Endothelial cell (in vitro differentiated cells): ENCODE measurements at places on chromosomes 2 and 18.

GRCh38 chr2:216151313-216152025 is 42.3 kb downstream of the XRCC5 start:
- DNase-seq: no peak

- no peak for DNase-seq
Observed at GRCh38 chr2:216413882-216414281, 1.6 kb downstream of the SMARCAL1 start.

- DNase-seq: no peak
Observed at GRCh38 chr18:74069178-74070050, 78.2 kb downstream of the FBXO15 start.

DNA sequence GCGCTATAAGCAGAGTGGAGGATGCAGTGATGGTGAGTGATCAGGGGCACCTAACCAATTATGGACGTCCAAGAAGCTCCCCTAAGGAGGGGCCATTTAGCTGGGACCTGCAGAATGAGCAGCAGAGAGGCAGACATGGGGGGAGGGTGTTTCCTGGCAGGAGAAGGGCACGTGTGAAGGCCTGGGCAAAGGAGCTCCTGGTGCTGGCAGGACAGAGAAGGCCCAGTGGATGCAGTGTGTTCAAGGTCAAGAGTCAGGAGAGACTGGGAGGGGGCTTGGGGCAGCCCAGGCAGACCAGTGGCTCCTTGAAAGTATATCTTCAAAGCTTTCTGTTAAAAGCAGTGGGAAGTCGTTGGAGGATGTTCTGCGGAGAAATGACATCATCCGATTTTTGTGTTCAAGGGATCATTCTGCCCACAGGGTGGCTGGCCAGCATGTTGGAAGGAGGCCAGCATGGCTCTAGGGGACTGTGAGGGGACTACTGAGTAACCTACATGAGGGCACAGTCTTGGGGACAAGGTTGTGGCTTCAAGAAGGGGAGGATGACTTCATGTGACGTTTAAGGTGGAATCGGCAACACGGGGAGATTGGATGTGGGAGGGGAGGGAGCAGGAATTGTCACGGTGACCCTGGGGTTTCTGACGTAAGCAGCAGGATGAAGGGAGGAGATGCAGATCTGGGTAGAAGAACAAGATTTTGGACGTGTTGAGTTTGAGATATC is 9.0 kb upstream of the CIB4 start:
- DNase-seq: no peak

DNA sequence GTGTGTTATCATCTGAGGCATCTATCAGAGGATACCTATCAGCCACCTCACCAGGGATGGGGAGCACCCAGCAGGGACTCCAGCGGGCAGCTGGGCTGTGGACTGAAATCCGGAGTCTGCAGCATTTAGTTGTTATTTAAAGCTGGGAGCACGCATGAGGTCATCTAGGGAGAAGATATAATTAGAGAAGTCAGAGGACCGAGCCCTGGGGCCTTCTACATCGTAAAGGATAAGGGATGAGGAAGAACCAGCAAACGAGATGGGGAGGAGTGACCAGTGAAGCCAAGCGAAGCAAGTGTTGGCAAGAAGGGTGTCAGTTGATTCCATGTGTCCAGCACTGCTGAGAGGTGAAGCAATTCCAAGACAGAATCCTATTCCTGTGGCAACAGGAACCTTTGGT is 70.3 kb downstream of the STEAP3 start:
- DNase-seq: no peak

GRCh38 chr2:96957244-96957643 is 29.1 kb downstream of the FAM178B start:
- DNase-seq: no peak

- no peak for DNase-seq
Observed at GRCh38 chr2:73297586-73297985, 4.2 kb upstream of the EGR4 start.

DNA sequence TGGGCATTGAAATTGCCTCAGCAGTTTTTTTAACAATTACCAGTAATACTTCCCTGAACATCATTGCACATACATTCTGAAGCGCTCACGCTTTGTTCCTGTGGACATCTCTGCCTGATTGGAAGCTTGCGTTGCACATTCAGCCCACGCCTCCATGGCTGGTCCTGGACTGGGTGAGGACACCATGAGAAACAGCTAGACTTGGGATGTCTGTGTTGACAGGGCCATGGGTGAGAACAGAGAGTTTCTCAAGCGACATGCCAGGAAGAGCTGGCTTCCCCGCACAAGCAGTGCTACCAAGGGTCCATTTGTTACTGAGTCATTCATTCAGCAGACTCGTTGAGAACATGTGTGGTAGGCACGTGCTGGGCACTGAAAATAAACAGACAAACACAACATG is 166.3 kb downstream of the GBX2 start:
- DNase-seq: no peak

GRCh38 chr2:41896186-41896846 is 151.5 kb upstream of the PKDCC start:
- no peak for DNase-seq

- no peak for DNase-seq
Observed at GRCh38 chr2:176467595-176467994, 198.4 kb downstream of the MTX2 start.

GRCh38 chr2:3200420-3200939 is 177.1 kb downstream of the EIPR1 start:
- no peak for DNase-seq

GRCh38 chr2:162267996-162268395 is 24.8 kb upstream of the FAP start:
- no peak for DNase-seq

DNA sequence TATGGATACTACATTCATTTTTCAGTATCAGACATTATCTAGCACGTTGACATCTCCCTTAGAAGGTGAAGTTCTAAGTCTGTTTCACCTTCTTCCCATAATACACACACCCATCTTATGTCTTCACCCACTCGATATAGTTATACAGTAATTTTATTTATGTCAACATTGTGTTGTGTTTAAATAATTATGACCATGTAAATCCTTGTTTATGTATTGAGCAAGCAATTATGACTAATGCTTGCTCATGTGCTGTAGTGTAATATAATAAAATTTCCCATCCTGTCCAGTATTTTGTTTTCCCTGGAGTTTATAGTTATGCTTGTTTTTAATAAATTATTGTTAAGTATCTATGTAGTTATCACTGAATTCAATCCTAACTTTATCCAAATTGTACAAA is 163.2 kb downstream of the MTX2 start:
- no peak for DNase-seq

- no peak for DNase-seq
Observed at GRCh38 chr2:74053959-74054715, 69.4 kb downstream of the TET3 start.

DNA sequence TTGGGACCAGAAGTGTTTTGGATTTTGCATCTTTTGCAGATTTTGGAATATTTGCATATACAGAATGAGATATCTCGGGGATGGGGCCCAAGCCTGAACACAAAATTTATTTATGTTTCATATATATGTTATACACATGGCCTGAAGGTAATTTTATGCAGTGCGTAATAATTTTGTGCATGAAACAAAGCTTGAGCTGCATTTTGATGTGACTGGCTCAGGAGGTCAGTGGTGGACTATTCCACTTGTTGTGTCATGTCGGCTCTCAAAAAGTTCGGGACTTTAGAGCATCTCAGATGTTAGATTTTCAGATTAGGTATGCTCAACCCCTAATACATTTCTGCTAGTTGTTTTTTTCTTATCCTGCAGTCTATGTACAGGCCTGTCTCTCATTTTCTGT is 145.4 kb downstream of the FAM210A start:
- no peak for DNase-seq

DNA sequence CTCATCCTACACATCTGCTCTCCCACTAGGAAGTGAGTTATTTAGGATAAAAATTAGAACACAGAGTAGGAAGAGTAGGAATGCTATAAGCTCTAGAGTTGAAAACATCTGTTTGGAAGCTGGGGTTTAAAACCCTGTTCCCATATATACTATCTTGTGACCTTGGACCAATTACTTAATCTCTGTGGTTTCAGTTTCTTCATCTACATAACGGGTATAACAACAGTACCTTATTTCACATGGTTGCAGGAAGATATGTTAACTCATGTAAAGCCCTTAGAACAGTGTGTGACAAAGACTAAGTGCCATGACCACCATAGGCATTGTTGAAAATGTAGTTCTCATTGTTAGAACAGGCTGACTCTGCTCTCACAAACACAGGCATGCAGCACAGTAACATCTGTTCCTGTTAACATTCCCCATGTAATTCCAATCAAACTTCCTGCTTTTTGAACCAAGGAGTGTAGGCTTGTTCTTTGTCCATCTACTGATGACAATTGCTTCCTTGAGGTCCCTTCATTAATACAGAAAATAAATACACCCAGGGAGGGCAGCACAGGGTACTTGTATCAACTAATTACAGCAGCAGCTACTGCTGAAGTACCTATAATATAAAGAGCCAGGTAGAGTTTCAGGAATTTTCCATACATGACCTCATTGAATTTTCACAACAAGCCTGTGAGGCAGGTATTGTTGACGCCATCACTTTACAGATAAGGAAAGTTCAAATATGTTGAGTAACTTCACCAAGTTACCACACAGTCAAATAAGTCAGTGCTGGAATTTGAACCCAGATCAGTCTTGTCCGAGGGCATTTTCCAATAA is 204.2 kb downstream of the L3MBTL4 start:
- DNase-seq: no peak

GRCh38 chr2:44894058-44894457 is 47.4 kb upstream of the SIX3 start:
- no peak for DNase-seq

DNA sequence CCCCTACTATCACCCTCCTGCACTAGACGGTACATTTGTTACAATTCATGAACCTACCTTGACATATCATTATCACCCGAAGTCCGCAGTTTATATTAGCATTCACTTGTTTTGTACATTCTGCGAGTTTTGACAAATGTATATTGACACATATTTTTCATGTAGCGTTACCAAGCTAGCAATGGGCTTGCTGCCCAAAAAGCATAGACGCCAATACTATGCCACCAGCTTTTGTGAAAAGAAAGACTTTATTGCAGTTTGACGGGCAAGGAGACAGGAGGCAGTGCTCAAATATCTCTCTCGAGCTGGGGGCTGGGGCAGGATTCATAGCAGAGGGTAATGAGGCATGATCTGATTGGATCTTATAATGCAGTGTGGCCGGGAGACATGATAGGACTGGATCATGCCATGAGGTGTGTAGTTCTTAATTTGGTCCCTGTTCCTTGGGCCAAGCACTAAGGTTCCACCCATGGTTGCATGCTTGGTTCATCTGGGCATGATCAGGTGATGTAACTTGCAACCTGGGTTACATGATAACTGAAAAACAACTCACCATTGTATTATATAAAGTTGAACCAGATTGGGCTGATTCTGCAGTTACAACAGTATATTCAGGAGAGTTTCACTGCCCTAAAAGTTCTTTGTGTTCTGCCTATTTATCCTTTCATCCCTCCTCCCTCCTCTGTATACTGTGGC is 162.3 kb downstream of the RTN4 start:
- DNase-seq: no peak

GRCh38 chr2:173747035-173747434 is 218.1 kb downstream of the SP3 start:
- DNase-seq: no peak

GRCh38 chr2:78701546-78701945 is 324.0 kb upstream of the REG3G start:
- DNase-seq: no peak

DNA sequence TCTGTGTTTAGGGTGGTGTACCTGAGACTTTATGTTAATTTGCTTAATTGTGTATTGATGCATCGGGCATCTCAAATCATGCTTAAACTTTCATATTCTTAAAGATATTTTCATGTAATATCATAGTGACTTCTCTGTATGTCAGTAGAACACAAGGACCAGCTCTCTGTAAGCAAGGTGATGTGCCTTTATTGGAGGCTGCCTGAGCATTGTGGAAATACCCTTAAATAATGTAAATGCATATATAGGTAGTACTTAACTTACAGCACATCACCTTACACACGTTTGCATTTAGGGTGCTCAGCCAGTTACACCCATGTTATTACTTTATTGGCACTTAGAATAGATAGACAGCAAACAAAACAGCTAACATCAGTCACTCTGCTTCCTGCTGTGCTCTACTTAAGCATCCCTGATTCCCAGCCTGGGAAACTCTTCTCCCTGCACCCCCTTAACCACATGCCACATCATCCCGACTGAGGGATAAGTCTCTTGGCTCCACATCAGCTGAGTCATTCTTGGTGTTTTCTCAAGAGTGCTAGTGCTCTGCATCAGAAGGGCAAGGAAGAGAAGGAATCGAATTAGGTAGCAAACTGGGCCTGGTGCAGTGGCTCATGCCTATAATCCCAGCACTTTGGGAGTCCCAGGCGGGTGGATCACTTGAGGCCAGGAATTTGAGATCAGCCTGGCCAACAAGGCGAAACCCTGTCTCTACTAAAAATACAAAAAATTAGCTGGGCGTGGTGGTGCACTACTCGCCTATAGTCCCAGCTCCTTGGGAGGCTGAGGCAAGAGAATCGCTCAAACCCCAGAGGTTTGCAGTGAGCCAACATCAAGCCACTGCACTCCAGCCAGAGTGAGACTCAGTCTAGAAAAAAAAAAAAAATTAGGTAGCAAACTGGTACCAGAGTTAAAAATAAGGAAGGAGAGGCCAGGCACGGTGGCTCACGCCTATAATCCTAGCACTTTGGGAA is 108.7 kb downstream of the MAP3K20 start:
- DNase-seq: no peak

DNA sequence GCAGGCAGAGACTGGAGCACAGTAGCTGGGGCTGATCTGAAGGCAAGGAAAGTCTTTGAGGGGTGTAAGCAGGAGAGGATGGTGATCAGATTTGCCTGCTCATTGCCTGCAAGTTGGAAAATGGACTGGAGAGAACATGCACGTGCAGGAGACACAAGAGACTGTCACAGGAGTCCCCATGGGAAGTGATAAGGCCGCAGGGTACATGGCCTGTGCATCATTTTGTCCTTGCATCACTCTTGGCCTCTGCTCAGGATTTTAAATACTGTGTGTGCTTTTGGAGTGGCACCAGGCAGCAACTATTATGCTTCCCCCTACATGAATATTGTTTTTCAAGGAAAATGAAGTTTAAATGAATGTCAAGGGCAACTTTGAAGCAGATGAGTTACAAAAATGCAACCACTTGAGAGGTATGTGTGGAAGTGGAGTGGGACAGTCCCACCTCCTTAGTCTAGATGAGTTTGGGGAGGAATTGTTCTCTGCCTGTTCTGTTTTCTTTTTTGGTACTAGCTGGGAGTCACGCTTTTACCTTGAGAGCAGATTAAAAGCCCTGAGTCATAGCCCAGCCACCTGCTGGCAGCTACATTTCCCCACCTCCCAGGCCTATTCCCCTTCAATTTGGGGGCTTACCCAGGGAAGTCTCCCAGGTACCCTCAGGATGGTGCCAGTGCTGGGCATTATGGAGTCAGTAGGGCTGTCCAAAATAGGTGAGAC is 19.3 kb downstream of the MAPK4 start:
- no peak for DNase-seq

- no peak for DNase-seq
Observed at GRCh38 chr2:173395567-173396351, 41.1 kb downstream of the CDCA7 start.
